ENCODE measurements at places on chromosomes 5 and 9.

DNA sequence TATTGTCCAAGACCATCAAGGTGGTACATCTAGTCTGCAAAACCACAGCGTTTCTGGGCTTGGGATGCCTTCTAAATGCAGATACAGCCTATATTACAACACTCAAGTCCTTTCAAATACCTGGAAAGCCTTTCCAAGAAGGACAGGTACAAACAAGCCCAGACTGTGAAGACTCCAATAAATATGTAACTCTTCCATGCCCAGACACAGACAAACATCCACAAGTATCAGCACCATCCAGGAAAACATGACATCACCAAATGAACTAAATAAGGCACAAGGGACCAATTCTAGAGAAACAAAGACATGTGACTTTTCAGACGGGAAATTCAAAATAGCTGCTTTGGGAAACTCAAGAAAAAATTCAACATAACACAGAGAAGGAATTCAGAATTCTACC, 152.7 kb upstream of the POC5 start:
- peak; percentile 93 for DNase-seq

GRCh38 chr9:14616188-14616982, 76.8 kb downstream of the ZDHHC21 start:
- DNase-seq, result peak; percentile 30

GRCh38 chr9:108844856-108845255, 10.9 kb downstream of the ACTL7B start:
- DNase-seq, result peak; percentile 71

GRCh38 chr9:129332581-129332980, 154.5 kb upstream of the IER5L start:
- DNase-seq, result no peak

DNA sequence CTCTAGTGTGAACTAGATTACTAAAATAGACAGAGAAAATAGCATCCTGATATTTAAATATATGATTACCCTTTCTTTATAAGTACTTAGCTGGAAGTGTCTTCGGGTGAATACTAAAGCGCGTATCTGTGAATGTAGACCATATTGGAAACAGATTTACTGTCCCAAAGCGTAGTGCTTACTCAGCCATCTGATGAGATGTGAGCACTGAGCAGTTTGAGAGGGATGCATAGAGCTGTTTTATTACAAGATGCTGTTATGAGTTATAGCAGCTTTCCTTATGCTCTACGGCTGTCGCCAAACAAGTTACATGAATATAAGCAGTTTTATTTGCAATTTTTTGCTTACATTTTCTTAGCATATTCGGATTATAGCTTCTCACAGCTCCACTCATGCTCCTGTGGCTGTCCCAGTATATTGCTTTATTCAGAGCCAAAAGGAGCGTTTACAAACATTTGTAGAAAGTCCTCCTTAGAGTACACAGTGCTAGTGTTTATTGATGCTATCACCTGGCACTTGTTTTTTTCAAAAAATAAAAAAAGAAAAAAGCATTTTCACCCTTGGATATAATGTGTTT, 981.4 kb upstream of the WWC1 start:
- no peak for DNase-seq

GRCh38 chr5:167851416-167851815, 440.0 kb upstream of the WWC1 start:
- DNase-seq, result no peak
